Hippocampal formation (tissue), 2 donors: ENCODE measurements at places on chromosomes 3 and 15.

- DNase-seq, result no peak
Measured at GRCh38 chr15:84721371-84721770, 5.4 kb upstream of the SEC11A start.

DNA sequence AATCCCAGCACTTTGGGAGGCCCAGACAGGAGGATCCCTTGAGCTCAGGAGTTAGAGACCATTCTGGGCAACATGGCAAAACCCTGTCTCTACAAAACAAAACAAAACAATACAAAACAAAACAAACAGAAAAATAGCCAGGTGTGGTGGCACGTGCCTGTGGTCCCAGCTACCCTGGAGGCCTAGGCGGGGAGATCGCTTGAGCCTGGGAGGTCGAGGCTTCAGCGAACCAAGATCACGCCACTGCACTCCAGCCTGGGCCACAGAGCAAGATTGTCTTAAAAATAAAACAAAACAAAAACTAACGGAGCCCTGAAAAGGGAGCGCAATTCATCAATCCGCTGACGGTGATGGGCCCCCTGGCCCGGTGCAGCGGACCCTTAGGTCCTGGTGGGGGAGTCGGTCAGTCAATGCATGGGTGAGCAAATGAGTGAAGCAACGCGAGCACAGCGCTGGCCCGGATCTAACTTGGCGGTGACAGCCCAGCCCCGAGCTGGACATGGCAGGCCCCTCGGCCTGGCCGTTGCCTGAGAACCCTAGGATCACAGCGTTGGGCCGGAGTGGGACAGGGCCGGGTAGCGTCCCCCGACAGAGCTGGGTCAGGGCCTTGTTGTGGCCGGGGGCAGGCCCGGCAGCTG lies 52.4 kb upstream of the BLM start:
- DNase-seq, result no peak

- DNase-seq, result no peak
Measured at GRCh38 chr3:132738314-132738713, 16.1 kb upstream of the NPHP3 start.

GRCh38 chr15:63946524-63947065 lies 99.7 kb downstream of the DAPK2 start:
- no peak for DNase-seq

DNA sequence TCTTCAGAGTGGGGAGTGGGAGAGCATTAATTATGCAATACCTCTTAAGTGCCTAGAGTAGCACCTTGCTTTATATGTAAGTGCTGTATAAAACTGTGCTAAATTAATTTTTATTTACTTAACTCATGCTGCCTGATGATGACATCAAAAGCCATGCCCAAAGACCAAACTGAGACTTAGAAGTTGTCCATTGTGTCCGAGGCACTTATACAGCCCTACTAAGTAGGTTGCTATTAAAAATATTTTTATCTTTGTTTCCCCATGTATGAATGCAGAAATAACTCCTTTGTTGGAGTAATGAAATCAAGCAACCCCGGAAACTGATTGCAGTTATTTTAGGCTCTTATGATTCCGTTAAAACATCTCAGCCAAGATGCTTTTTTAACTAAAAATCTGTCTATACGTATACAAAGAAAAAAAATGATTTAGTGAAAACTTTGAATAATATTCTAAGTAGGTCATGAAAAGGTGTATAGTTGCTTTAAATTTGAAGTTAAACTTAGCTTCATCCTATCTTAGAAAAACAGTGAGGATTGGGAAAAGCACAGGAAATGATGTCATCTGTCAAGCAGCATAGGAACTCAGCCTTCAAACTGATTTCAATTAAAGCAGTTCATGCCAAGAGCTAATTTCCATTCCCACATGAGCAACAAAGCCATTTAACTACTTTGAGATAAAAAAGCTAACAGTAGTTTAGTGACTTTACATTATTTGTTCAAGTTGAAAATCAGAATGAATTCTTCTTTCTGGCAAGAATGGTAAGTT lies 43.0 kb downstream of the FBN1 start:
- no peak for DNase-seq

- DNase-seq, result no peak
Measured at GRCh38 chr3:169835533-169835932, 22.8 kb upstream of the LRRC34 start.
